ENCODE measurements at places on chromosomes 11 and 22.

DNA sequence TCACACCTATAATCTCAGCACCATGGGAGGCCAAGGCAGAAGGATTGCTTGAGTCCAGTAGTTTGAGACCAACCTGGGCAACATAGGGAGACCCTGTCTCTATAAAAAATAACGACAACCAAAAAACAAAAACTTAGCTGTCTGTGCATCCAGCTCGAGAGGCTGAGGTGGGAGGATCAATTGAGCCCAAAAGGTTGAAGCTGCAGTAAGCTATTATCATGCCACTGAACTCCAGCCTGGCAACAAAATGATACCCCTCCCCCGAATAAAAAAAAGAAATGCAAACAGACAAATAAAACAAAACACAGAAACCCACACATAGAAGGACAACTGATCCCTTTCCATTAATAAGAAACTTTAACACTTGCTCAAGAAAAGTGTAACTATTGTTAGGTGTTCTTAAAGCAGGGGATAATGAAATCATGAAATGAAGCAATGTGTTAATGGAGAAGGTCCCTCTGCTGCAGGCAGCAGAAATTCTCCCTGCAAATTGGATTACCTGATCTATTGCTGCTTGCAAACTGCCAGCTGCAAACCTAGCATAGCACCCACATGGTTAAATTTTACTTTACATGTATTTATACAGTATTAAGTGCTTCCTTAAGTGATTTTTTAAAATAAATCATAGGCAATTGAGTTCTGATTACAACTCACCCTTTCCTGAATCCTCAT is 226.3 kb downstream of the SBF2 start:
- no peak for DNase-seq

- no peak for DNase-seq
These were observed 68.6 kb upstream of the ATXN10 start for GRCh38 chr22:45602824-45603595.

- DNase-seq, result no peak
These were observed 77.9 kb upstream of the OR5AK2 start for GRCh38 chr11:56910785-56911184.

GRCh38 chr11:40513281-40513680 is 946.2 kb downstream of the LRRC4C start:
- DNase-seq, result no peak

GRCh38 chr11:12285811-12286222 is 91.6 kb upstream of the PARVA start:
- no peak for DNase-seq

DNA sequence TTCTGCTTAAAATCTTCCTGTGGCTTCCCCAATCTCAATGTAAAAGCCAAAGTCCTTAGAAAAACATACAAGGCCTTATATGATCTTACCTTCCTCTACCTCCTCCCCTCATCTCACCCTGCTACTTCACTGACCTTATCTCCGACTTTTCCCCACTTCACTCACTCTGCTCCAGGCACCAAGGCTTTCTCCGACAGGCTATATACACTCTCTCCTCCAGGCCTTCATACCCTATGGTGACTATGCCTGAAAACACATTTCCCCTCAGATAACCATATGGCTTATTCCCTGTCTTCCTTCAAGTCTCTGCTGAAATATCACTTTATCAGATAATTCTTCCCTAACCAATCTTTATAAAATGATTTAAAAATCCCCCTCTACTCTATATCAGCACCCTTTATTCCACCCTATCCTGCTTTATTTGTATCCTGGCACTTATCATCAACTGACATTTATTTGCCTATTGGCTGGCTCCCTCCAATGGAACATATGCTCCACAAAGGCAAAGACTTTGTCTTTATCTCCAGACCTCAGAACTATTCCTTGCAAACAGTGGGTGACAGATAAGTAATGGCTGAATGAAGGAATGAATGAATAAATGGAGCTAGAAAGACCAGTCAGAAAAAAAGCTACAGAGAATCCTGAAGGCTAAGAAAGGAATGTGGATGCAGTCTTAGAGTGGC is 52.7 kb downstream of the PAK1 start:
- DNase-seq, result no peak

- no peak for DNase-seq
These were observed 28.1 kb upstream of the GNAZ start for GRCh38 chr22:23042179-23042578.

DNA sequence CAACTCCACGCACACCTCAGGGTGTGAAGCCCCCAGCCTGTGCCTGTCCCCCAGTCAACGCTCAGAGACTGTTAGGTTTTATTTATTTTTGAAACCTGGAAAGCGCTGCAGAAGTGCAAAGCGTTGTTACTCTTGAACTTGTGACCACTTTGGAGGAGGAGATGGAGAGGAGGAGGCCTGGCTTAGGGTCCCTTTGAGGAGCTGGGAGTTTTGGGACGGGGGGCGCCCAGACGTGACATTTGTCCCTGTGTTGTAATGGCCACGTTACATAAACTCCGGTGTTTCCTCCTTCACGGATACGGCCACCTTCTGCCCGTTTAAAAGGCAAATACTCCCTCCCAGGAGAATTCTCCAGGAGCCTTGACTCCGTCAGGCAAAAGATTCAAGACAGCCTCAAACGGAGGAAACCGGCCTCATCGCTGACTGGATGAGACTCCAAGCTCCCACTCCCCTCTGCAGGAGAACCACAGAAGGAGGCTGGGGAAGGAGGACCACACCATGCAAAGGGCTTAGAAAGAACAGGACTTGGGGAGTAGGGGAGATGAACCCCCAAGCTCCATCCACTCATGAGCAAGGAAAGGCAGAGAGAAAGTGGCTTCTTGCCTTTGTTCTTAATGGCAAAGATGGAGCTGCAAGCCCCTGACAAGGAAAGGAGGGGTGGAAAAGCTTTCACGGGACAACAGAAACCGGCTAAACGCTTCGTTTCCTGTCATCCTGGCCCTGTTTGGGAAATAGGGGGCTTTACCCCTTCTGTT is 630 bp downstream of the PIK3IP1 start:
- DNase-seq, result no peak

DNA sequence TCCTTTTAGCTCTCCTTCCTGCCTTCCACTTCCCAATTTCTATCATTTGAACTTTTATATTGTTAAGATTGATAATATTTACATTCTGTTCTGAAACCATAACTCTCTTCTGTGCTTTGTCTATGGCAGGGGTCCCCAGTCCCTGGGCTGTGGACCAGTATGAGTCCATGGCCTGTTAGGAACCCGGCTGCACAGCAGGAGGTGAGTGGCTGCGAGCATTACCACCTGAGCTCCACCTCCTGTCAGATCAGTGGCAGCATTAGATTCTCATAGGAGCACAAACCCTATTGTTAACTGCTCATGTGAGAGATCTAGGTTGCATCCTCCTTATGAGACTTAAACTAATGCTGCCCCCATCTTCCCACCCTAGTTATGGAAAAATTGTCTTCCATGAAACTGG is 48.4 kb upstream of the HEPHL1 start:
- DNase-seq, result no peak

Measured in KBM-7 (cell line).